ENCODE measurements at places on chromosomes 2 and 18. TPM values are rescaled to one million over a fixed set of nuclear protein-coding genes. Genes with fewer than 3 reads are reported as not detected.

DNA sequence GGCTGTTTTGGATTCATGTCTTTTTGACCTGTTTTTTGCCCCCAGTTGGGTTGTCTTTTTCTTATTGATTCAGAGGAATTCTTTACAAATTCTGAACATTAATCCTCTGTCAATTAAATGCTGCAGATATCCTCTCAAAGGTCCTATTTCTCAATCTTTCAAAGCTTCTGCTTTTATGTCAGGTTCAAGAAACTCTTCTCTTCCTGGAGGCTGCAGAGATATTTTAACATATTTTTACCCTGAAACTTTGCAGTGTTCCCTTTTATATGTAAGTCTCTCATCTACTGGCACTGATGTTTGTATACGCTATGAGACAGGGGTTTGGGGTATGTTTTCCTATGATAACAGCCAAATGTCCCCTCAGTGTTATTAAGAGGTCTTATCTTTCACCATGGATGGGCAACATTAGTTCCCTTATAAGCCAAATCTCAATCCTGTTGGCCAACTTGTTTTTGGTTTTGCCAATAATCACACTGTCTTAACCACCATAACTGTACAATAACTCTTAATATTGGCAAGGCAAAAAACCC is 159.3 kb downstream of the HDAC4 start:
- H3K4me3 ChIP-seq: no peak overlapping the region
- H3K4me1 ChIP-seq: peaks cover 25% of the 10 kb centered on the region
- no peak for DNase-seq
- H3K27ac ChIP-seq: no peak overlapping the region
- H3K36me3 ChIP-seq: no peaks in the 10 kb centered on the region

GRCh38 chr2:30213326-30213725 is 18.0 kb upstream of the LBH start:
- no peaks in the 10 kb centered on the region for H3K36me3 ChIP-seq
- no peak for DNase-seq
- no peak overlapping the region for H3K27ac ChIP-seq

DNA sequence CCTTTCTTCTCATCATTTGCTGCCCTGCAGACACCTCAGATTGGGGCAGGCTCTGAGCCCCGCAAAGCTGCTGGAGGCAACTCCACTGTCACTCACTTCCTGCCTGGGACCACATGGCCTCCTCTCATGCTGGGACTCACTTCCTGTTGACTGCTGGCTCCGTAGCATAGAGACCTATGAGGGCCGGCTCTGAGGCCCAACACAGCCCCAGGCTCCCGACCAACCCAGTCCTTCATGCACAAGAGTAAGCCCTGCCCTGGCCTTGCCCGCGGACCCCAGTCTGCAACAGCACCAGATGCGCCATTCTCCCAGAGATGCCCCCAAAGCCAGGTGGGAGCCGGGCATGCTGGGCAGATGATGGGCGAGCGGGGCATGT is 55.7 kb downstream of the DNMT3A start:
- peak overlapping the region; percentile 92 for H3K27ac ChIP-seq
- peaks cover 19% of the 10 kb centered on the region for H3K36me3 ChIP-seq
- H3K4me3 ChIP-seq: peak overlapping the region; percentile 48
- H3K4me1 ChIP-seq: peaks cover 35% of the 10 kb centered on the region
- no peaks in the 10 kb centered on the region for H3K27me3 ChIP-seq
- peak; percentile 84 for DNase-seq

DNA sequence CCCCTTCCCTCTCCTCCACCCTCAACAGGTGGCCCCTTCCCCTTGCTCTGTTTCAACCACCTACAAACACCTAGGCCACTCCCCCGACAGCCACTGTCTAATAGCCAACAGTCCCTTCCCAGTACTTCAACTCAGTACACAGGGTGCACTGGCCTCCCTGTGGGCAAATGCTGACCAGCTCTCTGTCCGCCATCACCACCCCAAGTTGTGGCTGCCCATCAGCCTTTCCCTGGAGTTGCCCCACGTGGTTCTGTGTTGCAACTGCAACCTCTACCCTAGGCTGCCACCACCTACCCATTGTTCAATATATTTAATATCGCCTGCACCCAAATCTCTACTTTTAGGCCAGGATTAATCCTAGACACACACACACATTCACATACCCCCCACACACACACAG is 173.5 kb downstream of the MREG start:
- DNase-seq: no peak
- H3K36me3 ChIP-seq: no peaks in the 10 kb centered on the region
- H3K27me3 ChIP-seq: peaks cover 3% of the 10 kb centered on the region

- DNase-seq: no peak
- no peaks in the 10 kb centered on the region for H3K4me1 ChIP-seq
- no peak overlapping the region for H3K27ac ChIP-seq
- H3K27me3 ChIP-seq: no peaks in the 10 kb centered on the region
- H3K4me3 ChIP-seq: no peak overlapping the region
These were observed 120.0 kb downstream of the GALNT14 start for GRCh38 chr2:31018280-31018679.

DNA sequence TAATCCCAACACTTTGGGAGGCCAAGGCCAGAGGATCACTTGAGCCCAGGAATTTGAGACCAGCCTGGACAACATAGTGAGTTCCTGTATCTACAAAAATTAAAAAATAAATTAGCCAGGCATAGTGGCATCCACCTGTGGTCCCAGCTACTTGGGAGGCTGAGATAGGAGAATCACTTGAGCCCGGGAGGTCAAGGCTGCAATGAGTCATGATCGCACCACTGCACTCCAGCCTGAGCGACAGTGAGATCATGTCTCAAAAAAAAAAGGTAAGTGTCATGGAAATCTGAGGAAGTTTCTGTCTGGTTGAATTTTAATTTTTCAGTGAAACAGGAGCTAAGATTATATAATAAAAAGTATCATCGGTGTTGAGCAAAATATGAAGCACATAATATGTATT is 2.5 kb upstream of the C2orf15 start:
- DNase-seq: no peak
- H3K36me3 ChIP-seq: peaks cover 11% of the 10 kb centered on the region
- no peaks in the 10 kb centered on the region for H3K27me3 ChIP-seq
- peaks cover 19% of the 10 kb centered on the region for H3K4me1 ChIP-seq
- no peak overlapping the region for H3K27ac ChIP-seq
- peak overlapping the region; percentile 3 for H3K4me3 ChIP-seq

GRCh38 chr18:47679864-47680263 is 250.6 kb downstream of the SMAD2 start:
- H3K27me3 ChIP-seq: no peaks in the 10 kb centered on the region
- no peak for DNase-seq
- H3K4me3 ChIP-seq: no peak overlapping the region
- H3K4me1 ChIP-seq: no peaks in the 10 kb centered on the region
- H3K27ac ChIP-seq: no peak overlapping the region

GRCh38 chr2:11573418-11574175 is 39.8 kb downstream of the GREB1 start:
- no peaks in the 10 kb centered on the region for H3K36me3 ChIP-seq
- DNase-seq: no peak
- no peak overlapping the region for H3K27ac ChIP-seq
- no peak overlapping the region for H3K4me3 ChIP-seq
- no peaks in the 10 kb centered on the region for H3K4me1 ChIP-seq
- peaks cover 5% of the 10 kb centered on the region for H3K27me3 ChIP-seq

- no peaks in the 10 kb centered on the region for H3K4me1 ChIP-seq
- no peak for DNase-seq
- peaks cover 8% of the 10 kb centered on the region for H3K27me3 ChIP-seq
- H3K4me3 ChIP-seq: no peak overlapping the region
- no peaks in the 10 kb centered on the region for H3K36me3 ChIP-seq
These were observed 124.8 kb upstream of the SIX2 start for GRCh38 chr2:45134014-45134413.

DNA sequence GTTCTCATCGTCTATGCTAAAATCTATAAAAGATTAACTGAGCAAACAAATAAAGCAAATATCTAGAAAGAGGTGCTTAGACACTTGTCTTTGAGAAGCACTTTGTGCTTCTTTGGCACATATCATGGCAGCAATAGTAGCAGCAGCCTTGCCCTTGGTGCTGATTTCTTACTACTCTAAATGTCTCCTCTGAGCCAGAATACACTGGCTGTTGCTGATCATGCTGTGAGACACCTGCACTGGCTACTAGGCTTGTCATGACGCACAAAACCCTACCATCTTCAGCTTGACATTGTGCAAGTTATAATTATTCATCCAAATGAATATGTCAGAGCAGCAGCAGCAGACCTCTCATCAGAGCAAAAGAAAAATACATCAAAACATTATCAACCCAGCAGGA is 46.7 kb downstream of the FANCL start:
- H3K4me3 ChIP-seq: no peak overlapping the region
- no peak for DNase-seq
- H3K27me3 ChIP-seq: no peaks in the 10 kb centered on the region
- no peak overlapping the region for H3K27ac ChIP-seq

DNA sequence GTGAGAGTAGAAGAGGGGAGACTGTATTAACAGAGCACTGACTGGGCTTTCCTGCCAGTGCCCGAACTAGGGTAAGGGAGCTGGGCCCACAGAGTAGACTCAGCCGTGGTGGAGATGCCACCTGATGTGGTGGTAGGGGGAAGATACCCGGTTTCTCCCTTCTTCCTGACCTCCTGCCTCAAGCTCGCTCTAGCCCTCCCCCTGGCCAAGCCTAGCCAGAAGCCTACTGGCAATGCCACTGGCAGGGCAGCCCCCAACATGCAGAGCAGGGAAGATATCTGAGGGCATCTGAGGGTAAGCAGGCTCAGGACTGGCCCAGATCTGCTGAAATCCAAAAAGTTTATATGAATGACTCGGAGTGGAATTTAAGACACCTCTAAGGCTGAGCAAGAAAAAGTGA is 162.6 kb upstream of the SMAD2 start:
- DNase-seq: no peak
- H3K4me3 ChIP-seq: no peak overlapping the region
- no peaks in the 10 kb centered on the region for H3K4me1 ChIP-seq
- no peak overlapping the region for H3K27ac ChIP-seq
- H3K36me3 ChIP-seq: no peaks in the 10 kb centered on the region

DNA sequence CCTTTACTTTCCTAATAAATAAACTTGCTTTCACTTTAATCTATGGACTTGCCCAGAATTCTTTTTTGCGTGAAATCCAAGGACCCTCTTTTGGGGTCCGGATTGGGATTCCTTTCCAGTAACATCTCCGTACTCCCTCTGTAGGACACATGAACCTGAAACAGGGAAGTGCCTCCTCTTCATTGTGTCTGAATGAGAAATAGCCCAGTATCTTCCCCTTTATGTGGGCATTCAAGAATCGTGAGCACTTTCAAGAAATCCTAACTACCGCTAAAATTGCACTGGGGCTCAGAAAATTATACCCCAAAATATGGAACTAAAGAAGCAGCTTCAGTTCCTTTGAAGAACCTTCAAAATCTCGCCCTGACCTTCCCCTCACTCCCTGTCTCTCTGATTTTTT is 7.8 kb upstream of the POMC start:
- H3K36me3 ChIP-seq: no peaks in the 10 kb centered on the region
- H3K4me1 ChIP-seq: no peaks in the 10 kb centered on the region
- no peak overlapping the region for H3K27ac ChIP-seq
- H3K27me3 ChIP-seq: peaks cover 2% of the 10 kb centered on the region
- H3K4me3 ChIP-seq: no peak overlapping the region

GRCh38 chr2:116719836-116720235 is 1094.7 kb upstream of the DDX18 start:
- no peak for DNase-seq
- H3K27ac ChIP-seq: no peak overlapping the region
- H3K4me1 ChIP-seq: no peaks in the 10 kb centered on the region
- H3K4me3 ChIP-seq: no peak overlapping the region
- H3K27me3 ChIP-seq: no peaks in the 10 kb centered on the region
- H3K36me3 ChIP-seq: no peaks in the 10 kb centered on the region

- no peaks in the 10 kb centered on the region for H3K4me1 ChIP-seq
- DNase-seq: no peak
- H3K36me3 ChIP-seq: peaks cover 14% of the 10 kb centered on the region
- H3K27me3 ChIP-seq: no peaks in the 10 kb centered on the region
- no peak overlapping the region for H3K4me3 ChIP-seq
These were observed 22.7 kb upstream of the ACTG2 start for GRCh38 chr2:73870084-73870483.

DNA sequence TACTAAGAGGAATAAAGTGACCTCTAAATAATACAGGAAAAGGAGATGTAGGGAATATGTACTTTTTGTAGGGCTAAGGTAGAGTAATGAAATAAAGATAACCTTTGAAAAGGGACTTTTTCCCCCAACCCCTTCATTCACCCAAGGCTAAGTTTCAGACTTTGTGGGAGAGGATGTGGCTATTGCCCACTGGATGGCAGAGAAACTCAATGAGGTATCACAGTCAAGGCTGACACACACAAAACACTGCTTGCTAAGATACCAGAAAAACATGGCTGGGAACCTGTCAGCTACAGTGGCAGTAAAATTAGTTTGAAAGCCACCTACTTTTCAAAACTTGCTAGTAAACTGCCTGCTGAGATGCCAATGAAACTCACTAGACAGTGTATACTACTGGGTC is 158.8 kb upstream of the WDSUB1 start:
- H3K4me1 ChIP-seq: no peaks in the 10 kb centered on the region
- no peak for DNase-seq
- H3K27ac ChIP-seq: no peak overlapping the region
- H3K4me3 ChIP-seq: no peak overlapping the region
- H3K36me3 ChIP-seq: peaks cover 29% of the 10 kb centered on the region
- H3K27me3 ChIP-seq: no peaks in the 10 kb centered on the region

DNA sequence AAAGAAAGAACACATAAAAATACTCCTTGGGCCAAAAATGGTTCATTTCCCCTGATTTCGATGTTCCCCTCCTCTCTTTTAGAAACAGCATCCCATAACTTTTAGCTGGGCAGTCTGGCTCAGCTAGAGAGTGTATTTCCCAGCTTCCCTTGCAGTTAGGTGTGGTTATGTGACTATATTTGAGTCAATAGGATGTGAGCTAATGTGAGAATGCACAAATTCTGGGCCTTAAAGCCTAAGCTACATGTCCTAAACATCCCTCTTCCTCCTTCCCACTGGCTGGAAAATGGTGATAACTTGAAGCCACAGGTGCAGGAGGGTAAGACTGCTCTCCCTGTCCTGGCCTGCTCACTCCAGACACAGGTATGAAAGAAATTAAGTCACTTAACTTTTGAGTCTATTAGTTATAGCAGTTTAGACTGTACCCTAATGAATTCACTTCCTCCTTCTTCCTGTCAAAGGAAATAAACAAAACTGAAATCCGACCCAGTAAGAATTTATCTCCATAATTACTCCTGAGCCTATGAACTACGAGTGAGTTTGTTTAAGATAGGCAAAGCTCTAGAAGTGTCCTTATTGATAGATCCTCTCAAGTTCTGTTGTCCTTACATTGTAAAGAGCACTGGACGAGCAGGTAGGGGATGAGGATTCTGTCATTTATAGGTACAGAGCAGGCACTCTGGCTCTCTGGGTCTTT is 177.6 kb downstream of the MTX2 start:
- no peak overlapping the region for H3K4me3 ChIP-seq
- no peak for DNase-seq
- H3K27ac ChIP-seq: no peak overlapping the region
- H3K27me3 ChIP-seq: peaks cover 3% of the 10 kb centered on the region
- H3K36me3 ChIP-seq: no peaks in the 10 kb centered on the region
- H3K4me1 ChIP-seq: peaks cover 5% of the 10 kb centered on the region

Gene UGT1A3
- not detected for total RNA-seq

Gene STON1
- 1.2 TPM for total RNA-seq

Gene GKN2
- total RNA-seq: not detected

Gene MOCOS
- 0.17 TPM for total RNA-seq

Gene FABP1
- total RNA-seq: not detected

Gene RAD51AP2
- not detected for total RNA-seq

Gene ALPI
- total RNA-seq: not detected

Gene FBXO36
- total RNA-seq: 1.5 TPM

Gene NOP58
- total RNA-seq: 151 TPM

Gene GPD2
- total RNA-seq: 28.6 TPM

Gene BCL11A
- not detected for total RNA-seq

Gene CTLA4
- total RNA-seq: 254 TPM

Gene LDLRAD4
- 30.1 TPM for total RNA-seq

Data from activated CD4-positive, alpha-beta memory T cell treated with anti-CD3 and anti-CD28 coated beads for 36 hours (primary cell).